ENCODE measurements at places on chromosomes 5 and 9. TPM values are rescaled to one million over a fixed set of nuclear protein-coding genes. Genes with fewer than 3 reads are reported as not detected.

DNA sequence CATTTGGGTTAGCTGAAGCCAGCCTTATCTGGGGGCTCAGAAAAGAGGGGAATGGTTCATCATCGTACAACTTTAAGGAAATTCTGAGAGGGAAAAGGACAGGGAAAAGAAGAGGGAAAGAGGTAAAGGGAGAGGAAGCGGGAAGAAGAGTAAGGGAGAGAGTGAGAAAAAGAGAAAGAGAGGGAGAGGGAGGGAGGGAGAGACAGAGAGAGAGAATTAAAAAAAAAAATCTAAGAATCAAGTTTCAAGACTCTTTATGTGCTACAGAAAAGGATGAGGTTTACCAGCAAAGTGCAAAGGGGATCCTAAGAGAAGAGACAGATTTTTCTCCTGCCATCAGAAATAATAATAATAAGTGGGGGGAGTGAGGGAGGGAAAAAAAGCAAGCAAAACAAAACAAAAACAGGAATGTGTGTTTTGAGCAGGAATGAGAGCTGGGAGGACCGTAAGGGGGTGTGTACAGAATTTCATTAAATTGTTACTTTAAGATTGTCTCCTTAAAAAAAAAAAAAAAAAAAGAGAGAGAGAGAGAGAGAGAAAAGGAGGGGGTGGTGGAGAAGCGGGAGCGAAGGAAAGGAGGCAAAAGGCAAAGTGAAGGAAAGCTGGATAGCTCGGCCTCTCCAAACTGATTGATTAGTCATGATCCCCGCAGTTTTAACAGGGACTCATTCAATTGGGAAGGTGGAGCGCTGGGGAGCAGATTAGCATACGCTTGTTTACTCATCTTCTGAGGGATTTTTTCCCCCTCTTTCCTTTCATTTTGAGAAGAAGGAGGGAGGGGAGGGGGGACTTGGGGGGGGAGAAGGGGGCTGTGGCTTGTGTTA is 438 bp upstream of the PAPPA start:
- peaks cover 4% of the 10 kb centered on the region for H3K4me1 ChIP-seq
- DNase-seq: no peak
- H3K36me3 ChIP-seq: no peaks in the 10 kb centered on the region
- H3K27ac ChIP-seq: peak overlapping the region; percentile 84

DNA sequence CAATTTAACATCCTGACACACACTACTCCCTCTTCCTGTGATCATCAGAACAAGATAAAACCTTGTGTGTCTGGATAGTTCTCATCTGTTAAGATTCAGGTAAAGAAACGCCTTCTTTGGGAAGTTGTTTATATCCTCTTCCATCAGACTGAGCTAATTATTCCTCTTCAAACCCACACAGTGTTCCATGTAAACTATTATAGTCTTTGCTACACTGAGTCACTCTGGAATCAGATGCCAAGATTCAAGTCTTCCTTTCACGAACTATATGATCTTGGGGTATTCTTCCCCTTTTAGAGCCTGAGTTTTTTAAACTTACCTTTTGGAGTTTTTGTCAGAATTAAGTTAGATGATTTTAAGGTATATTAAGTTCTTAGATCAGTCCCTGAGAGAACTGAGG is 2.0 kb downstream of the OR1J1 start:
- H3K4me3 ChIP-seq: no peak overlapping the region
- H3K36me3 ChIP-seq: no peaks in the 10 kb centered on the region
- H3K4me1 ChIP-seq: no peaks in the 10 kb centered on the region
- peaks cover 21% of the 10 kb centered on the region for H3K27me3 ChIP-seq

- no peaks in the 10 kb centered on the region for H3K27me3 ChIP-seq
- no peak overlapping the region for H3K4me3 ChIP-seq
- no peak overlapping the region for H3K27ac ChIP-seq
- no peaks in the 10 kb centered on the region for H3K4me1 ChIP-seq
- H3K36me3 ChIP-seq: no peaks in the 10 kb centered on the region
These were observed 244.3 kb downstream of the ASTN2 start for GRCh38 chr9:117170567-117170966.

DNA sequence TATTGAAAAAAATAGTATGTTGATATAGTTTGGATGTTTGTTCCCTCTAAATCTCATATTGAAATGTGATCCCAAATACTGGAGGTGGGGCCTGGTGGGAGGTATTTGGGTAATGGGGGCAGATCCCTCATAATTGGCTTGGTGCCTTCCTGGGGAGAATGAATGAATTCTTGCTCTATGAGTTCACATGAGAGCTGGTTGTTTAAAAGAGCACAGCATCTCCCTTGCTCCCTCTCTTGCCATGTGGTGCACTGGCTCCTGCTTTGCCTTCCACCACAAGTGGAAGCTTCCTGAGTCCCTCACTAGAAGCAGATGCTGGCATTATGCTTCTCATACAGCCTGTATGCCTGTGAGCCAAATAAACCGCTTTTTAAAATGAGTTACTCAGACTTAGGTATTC is 154.8 kb downstream of the ADAMTS6 start:
- H3K27me3 ChIP-seq: no peaks in the 10 kb centered on the region
- no peak overlapping the region for H3K4me3 ChIP-seq
- H3K4me1 ChIP-seq: no peaks in the 10 kb centered on the region
- no peaks in the 10 kb centered on the region for H3K36me3 ChIP-seq
- no peak for DNase-seq
- no peak overlapping the region for H3K27ac ChIP-seq

DNA sequence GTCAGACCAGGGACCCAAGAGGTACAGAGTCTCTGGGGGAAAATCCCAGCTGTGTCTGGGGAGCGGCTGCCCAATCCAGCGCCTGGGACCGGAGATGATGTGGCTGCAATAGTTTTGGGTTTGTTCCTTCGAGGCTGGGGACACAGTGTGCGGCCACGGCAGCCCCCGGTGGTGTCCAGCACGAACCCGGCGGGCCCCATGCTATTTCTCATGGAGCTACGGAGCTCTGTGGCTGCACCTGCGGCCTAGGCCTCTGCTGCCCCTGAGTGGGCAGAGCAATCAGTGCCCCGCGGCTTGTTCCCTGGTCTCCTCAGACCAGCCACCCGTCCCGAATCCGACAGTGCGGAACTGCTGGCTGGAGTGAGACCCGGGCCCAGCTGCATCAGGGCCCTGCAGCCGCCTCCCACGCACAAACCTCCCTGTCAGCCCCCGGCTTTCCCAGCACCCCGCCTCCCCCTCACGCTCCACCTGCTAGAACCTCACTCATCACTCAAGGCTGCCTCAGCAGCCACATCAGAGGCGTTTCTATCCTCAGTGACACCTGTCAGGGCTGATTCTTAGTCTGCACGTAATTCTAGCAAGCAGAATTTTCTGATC is 29.0 kb downstream of the SARDH start:
- no peaks in the 10 kb centered on the region for H3K36me3 ChIP-seq
- H3K27ac ChIP-seq: no peak overlapping the region
- DNase-seq: no peak
- H3K4me1 ChIP-seq: no peaks in the 10 kb centered on the region
- H3K4me3 ChIP-seq: no peak overlapping the region

DNA sequence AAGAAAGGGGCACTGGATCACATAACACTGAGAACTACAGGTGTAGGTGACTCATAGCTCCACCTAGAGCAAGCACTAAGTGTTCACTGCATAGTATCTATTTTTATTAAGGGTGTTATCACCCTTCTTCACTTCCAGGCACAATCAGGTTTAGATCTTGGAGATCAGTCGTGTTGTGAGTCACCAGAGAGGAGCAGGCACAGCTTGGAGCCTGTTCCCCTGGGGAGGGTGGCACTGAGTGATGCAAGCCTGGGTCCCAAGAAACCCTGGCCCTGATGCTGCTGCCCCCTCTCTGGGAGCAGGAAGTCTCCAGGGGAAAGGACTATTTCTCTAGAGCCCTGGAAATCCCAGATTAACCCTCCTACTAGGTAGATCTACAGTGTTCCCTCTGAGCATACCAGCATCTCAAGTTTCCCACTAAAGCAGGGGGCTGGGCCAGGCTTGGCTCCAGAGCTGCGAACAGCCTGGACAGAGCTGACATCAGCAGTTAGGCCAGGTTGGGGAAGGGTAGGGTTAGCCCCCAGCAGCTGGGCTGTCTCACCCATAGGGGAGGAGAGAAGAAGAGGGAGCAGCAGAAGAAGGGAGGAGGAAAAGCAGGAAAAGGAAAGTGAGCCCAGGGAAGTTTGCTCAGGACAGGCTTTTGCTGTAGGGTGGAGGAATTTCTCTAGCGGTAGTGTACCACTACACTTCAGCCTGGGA is 28.1 kb upstream of the SPINK4 start:
- H3K4me3 ChIP-seq: no peak overlapping the region
- no peaks in the 10 kb centered on the region for H3K27me3 ChIP-seq
- H3K4me1 ChIP-seq: no peaks in the 10 kb centered on the region

DNA sequence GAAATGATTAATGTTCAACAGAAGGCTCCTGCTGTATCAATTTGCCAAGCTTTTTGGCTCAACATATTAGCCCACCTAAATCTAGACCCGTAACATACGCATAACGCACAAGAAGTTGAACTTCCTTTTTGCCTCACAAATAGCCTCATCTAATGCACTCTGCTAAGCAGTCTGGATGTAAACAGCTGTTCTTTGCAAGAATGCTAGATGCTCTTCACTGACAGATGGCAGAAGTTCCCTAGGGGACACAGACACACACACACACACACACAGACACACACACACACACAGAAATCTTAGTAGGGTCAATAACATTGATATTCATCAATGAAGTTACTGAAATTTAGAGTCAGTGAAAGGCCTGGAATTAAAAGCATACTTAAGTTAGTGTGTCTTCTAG is 13.2 kb upstream of the PCA3 start:
- DNase-seq: no peak
- no peaks in the 10 kb centered on the region for H3K4me1 ChIP-seq
- H3K27ac ChIP-seq: no peak overlapping the region
- no peak overlapping the region for H3K4me3 ChIP-seq

DNA sequence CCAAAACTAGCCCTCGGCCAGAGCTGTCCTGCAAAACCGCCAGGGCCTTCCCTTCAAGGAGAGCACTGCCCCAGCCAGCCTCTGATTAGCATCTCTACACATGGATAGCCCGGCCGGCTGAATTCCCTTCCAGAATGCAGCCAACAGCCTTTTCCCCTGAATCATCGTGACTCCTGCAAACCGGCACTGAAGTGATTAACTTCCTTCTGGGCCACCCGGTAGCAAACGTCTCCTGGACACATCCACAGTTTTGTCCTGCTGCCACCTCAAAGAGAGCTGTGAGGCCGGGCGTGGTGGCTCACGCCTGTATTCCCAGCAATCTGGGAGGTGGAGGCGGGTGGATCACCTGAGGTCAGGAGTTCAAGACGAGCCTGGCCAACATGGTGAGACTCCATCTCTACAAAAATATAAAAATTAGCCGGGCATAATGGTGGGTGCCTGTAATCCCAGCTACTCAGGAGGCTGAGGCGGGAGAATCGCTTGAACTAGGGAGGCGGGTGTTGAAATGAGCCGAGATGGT is 21.1 kb upstream of the EEIG1 start:
- H3K4me1 ChIP-seq: peaks cover 21% of the 10 kb centered on the region
- peak overlapping the region; percentile 63 for H3K27ac ChIP-seq
- no peaks in the 10 kb centered on the region for H3K27me3 ChIP-seq
- no peaks in the 10 kb centered on the region for H3K36me3 ChIP-seq
- peak; percentile 89 for DNase-seq

- no peak overlapping the region for H3K4me3 ChIP-seq
- no peak overlapping the region for H3K27ac ChIP-seq
- H3K36me3 ChIP-seq: no peaks in the 10 kb centered on the region
- H3K27me3 ChIP-seq: no peaks in the 10 kb centered on the region
- no peaks in the 10 kb centered on the region for H3K4me1 ChIP-seq
- no peak for DNase-seq
These were observed 838.0 kb upstream of the WWC1 start for GRCh38 chr5:167453246-167454030.

DNA sequence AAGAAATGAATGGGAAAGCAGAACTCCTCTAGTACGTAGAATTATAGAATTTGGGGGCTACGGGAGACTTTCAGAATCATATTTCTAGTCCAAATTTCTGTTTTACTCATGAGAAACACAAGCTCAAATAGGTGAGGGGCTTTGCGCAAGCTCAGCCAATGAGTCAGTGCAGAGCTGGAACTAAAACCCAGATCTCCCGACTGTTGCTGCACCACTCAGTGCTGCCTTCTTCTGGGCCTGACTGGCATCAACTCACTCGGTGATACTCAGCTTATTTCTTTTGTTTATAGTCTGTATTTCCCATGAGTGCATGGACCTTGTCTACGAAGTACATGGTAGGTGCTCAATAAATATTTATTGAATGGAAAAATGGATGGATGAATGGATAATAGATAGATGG is 280.2 kb downstream of the CDK5RAP2 start:
- no peaks in the 10 kb centered on the region for H3K36me3 ChIP-seq
- no peaks in the 10 kb centered on the region for H3K27me3 ChIP-seq
- no peaks in the 10 kb centered on the region for H3K4me1 ChIP-seq
- H3K27ac ChIP-seq: no peak overlapping the region

- no peaks in the 10 kb centered on the region for H3K27me3 ChIP-seq
- no peak overlapping the region for H3K4me3 ChIP-seq
- no peak for DNase-seq
- no peaks in the 10 kb centered on the region for H3K4me1 ChIP-seq
- no peaks in the 10 kb centered on the region for H3K36me3 ChIP-seq
- no peak overlapping the region for H3K27ac ChIP-seq
These were observed 12.3 kb upstream of the MTMR12 start for GRCh38 chr5:32325062-32325461.

DNA sequence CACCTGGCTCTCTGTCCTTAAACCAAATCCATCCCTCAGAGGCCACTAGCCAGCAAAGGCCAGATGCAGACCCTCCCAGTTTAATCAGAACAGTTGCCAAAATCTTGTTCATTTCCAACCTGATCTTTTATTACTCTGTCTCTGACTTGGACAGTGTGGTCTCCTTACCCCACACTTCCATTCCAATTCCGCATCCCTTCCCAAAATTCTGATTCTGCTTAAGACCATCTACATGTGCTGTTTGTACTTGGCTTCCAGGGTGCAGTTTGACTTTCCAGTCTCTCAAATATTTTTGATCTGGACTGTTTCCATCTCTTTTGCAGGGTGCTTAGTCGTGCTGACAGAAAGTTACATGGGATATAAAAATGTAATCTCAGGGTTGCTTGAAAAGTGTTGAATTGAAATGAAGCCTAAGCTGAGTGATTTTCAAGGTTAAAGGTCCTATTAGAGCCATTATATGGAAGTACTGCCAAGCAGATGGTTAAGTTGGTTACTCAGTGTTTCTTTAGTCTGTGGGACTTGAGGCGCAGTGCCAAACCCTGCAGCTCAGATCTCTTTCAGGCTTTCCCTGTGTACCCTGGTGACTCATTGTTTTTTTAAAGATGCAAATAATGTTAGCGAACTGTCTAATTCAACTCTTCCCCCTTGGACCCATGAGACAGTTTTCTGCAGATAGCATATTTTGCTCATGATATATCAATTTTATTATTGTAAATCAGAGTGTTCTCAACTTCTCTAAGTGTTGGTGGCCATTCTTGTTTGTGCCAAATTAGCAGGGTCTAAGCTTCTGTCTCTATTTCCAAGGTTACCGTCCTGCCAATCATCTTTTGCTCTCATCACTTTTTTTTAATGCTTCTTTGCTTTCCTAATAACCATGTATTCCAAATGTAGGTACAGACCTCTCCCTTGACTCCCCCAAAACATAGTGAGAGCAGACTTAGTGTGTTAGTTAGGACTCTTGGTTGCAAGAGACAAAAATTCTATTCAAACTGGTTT is 18.2 kb upstream of the DCP2 start:
- H3K4me1 ChIP-seq: peaks cover 31% of the 10 kb centered on the region
- no peaks in the 10 kb centered on the region for H3K27me3 ChIP-seq
- no peak overlapping the region for H3K4me3 ChIP-seq
- peak overlapping the region; percentile 7 for H3K27ac ChIP-seq
- peak; percentile 85 for DNase-seq
- H3K36me3 ChIP-seq: no peaks in the 10 kb centered on the region

Gene SETX
- 42.2 TPM for total RNA-seq

Gene PCSK5
- 31.8 TPM for total RNA-seq

Gene PCDHAC1
- 0.70 TPM for total RNA-seq

Gene BTNL9
- 5.6 TPM for total RNA-seq

Gene SLC25A2
- total RNA-seq: not detected

Gene OR1L4
- total RNA-seq: not detected

Gene ELOVL7
- 4.8 TPM for total RNA-seq

Gene CERCAM
- total RNA-seq: 19.2 TPM

Gene RETREG1
- 0.35 TPM for total RNA-seq

All from adrenal gland (tissue), 19 donors.